Activated naive CD4-positive, alpha-beta T cell treated with Interleukin-2 at 50 U/mL for 16 hours (primary cell): ENCODE measurements at places on chromosomes 6 and 20.

DNA sequence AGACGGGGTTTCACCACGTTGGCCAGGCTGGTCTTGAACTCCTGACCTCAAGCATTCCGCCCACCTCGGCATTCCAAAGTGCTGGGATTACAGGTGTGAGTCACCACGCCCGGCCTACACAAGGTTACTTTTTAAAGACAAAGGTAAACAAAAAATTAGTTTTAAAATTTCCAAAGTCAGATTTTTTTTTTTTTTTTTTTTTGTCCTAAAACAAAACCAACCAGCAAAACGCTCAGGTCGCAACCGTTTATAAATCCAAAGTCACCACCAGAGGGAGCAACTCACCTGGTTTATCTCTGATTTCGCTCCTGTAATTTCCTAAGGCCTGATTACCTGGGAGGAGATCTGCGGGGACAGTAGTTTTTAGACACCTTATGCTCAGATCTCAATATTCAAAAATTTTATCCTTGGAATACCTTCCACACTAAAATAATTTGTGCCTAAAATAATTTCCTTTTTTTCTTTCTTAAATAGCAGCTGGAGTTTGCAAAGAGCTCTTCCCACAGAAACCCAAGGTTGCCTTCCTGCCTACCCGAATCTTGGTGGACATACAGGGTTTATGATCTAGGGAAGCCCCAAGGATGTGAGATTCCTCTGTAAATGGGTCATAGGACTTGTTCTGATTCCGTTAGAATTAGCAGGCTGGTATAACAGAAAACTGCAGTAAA lies 19.8 kb upstream of the TREM1 start:
- DNase-seq: peak; percentile 36

GRCh38 chr6:138032571-138032970 lies 74.6 kb downstream of the PERP start:
- no peak for DNase-seq

DNA sequence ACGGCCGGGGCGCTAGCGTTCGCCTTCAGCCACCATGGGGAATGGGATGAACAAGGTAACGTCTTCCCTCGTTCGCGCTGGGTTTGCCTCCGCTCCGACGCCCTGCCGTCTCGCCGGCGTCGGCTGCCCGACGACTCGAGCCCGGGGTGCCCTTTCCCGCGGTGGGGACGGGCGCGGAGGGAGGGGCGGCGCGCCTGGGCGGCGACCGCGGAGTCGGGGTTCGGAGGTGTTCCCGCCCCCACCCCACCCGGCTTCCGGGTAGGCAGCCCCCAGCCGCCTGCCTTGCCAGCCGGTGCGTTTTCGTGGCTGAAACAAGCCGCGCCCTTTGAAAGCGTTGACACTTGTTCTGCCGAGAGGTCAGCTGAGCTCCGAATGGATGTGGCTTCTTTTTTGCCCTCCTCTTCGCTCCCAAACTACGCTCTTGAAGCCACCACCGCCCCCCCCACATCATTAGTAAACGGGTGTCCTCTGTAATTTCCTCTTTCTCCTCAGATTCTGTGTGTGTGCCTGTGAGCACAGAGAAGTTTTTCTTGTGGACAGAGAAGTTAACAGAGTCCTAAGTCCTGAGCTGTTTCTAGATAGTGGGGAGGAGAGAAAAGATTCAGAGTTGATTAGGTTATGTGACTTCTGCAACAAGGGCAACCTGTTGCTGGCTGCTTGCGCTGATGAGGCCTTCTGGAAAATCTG lies 362 bp downstream of the DUSP22 start:
- DNase-seq: peak; percentile 73

DNA sequence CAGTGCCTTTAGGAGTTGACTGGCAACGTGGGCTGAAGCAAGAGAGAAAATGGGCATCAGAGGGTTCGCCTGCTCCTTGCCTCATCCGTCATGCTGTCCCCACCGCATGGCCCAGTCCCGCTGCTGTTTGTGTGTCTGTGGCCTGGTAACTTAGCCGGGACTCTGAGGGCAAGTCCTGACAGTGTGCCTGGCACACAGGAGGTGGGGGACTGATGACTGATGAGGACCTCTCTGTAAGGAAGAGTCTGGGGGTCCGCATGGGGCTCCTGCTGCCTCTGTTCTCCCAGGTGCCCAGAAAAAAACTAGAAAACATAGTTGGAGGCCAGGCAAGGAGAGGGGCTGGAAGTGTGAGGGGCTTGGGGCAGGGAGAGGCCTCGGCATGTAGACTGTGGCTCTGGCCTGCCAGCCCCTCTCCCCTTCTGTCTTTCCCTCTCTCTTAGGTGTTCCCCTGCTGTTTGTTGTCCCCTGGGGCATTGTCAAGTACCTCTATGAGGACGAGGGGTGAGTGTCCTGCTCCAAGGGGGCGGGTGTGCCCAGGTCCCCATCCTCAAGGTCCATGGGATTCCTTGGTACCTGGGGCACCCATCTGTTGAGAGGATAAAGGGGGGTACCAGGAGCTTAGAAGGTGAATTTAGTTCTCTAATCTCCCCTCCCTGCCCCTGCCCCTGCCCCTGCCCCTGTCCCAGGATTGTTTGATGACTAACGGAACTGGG lies 29.5 kb downstream of the GLP1R start:
- no peak for DNase-seq

- no peak for DNase-seq
These were observed 33.2 kb downstream of the MAP7 start for GRCh38 chr6:136517002-136517401.

DNA sequence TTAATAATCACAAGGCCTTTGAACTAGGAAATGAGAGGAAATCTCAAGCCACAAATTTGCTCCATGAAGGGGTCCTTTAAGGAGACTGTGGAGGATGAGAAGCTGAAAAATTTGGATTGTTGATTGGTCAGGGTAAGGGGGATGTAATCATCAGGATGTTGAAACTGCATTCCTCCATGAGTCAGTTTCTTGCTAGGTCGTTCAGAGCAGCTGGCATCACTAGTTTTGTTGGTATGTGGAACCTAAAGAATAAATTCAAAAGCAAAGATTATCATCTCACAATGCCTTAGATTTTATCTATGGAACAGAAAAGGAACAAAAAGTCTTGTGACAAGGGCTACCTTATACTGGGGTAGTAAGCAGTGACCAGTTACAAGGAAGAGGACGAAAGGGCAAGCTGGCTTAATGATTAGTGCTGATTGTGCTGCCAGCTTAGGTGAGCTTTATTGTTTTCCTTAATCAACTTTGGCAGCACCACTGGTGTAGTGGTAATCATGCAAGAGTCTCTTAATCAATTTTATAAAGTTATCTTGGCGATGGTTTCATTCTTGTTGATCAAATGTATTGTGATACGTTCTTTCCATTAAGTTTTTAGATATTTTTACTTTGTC lies 36.6 kb downstream of the CRISP2 start:
- no peak for DNase-seq

GRCh38 chr6:53373638-53374037 lies 24.9 kb upstream of the ELOVL5 start:
- no peak for DNase-seq

- no peak for DNase-seq
These were observed 102.9 kb downstream of the RALGAPA2 start for GRCh38 chr20:20609522-20609921.

DNA sequence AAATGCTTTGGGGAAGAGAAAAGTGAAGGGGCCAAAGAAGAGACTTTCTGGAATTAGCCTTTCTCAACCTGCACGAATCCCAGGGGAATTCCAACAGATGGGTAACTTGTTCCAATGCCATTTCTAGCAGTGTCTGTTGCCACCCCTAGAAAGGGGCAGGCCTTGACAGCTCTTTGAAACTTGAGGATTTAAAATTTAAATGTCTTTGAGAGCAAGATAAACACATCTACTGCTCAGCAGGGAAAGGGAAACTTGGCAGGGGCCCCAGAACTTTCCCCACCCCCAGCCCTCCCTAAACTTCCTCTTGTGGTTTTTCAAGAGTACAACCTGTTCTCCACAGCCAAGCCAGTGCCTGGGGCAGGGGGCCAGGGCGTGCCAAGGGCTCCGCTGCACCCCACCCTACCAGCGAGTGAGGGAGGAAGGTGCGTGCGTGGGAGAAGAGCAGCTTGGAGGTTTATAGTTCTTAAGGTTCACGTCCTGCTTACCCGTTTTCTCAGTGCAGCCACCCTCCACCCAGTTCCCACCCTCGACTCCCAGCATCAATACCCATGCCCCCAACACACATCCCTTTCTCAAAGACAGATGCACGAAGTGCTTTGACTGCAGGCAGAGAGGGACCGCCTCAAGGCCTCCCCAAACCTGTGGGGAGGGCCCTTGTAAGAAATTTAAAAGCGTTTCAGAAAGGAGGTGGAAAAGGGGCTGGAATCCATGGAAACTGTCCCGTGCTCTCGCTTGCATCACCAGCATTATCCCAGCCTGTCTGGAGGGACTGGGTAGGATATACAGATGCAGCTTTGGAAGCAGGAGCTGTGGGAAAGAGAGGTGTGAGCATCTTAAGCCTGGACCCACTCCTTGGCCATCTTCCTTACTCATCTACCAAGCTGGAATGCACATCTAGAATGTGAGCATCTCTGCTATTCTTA lies 4.5 kb upstream of the TAF8 start:
- DNase-seq: peak; percentile 73

GRCh38 chr20:36792422-36792821 lies 18.9 kb upstream of the DSN1 start:
- no peak for DNase-seq
